ENCODE measurements at places on chromosomes 4 and X.

GRCh38 chrX:96619588-96619987 is 65.1 kb upstream of the DIAPH2 start:
- DNase-seq: no peak

DNA sequence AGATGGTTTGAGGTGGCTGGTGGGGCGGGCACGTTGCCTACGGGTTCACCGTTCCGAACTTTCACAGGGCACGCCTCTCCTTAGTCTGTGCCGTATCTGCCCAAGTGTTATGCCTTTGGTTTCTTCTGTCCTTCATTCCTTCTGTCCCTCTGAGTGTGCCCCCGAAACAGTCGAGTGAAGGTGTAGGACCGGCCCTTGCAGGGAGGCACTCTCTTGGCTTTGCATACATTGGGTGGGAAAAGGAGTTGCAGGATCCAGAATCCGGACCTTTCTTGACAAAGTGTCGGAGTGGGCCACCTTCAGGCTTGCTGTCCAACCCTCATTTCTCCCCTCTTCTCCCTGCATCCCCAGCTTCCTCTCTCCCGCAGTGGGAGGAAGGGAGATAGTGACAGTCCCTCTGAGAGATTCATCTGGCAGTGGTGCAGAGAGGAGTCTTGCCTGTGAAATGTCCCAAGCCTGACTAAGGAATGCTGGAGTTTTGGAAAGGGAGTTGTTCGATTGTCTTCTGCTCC is 569 bp downstream of the ARFIP1 start:
- no peak for DNase-seq

- peak; percentile 8 for DNase-seq
These were observed 116.7 kb downstream of the TMA16 start for GRCh38 chr4:163611182-163611581.

GRCh38 chrX:92232182-92232581 is 453.0 kb downstream of the PCDH11X start:
- no peak for DNase-seq

DNA sequence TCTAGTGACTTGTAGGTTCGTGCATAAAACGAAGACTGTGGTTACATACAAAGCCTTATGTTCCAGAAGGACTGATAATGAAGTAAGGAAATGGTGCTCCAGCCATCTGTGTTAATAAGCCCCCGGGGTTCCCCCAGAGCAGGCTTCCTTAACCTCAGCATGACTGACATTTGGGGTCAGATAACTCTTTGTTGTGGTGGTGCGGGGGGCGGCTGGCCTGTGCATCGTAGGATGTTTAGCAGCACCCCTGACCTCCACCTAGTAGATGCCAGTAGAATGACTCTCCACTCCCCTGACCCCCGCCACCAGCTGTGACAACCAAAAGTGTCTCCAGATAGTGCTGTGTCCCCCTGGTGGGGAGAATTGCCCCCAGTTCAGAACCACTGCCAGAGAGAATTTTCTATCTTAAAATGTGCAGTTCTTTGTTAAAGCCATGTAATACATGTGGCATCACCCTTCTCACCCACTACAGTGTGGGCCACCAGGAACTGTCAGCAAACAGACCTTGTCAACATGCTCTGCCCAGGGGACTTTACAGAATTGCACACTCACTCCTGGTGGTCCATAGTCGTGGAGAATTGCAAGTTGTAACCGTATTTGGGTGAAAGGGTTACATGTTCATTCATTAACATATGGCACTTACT is 7.5 kb downstream of the SH3KBP1 start:
- DNase-seq: no peak

GRCh38 chr4:20271950-20272349 is 20.2 kb downstream of the SLIT2 start:
- no peak for DNase-seq

DNA sequence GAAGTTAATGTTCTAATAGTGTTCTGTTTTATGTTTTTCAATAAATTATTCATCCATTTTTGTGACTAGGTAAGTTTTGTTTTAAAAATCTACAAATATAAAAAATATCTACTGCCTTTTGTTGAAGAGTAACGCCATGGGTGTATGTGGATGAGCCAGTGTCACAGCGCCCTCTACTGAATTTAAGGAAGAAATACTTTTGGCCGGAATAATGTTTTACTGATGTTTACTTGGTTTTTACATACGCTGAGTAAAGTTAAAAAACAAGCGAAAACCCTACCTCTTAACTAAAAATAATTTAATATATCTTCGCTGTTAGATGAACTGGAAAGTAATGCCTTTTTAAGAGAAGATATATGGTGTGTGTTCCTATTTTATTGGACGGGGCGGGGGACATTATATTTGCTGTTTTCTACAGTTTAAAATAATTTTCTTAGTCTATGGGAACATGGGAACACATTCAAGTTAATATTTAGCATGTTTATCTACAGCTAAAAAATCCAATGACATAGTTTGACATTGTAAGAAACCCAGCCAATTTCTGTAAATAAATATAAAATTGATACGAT is 86.1 kb downstream of the CPE start:
- DNase-seq: peak; percentile 67

GRCh38 chrX:103464072-103464773 is 55.1 kb downstream of the RAB40A start:
- peak; percentile 44 for DNase-seq

GRCh38 chrX:104445591-104445990 is 120.4 kb upstream of the IL1RAPL2 start:
- DNase-seq: no peak

GRCh38 chr4:56674984-56675383 is 6.1 kb downstream of the HOPX start:
- no peak for DNase-seq

DNA sequence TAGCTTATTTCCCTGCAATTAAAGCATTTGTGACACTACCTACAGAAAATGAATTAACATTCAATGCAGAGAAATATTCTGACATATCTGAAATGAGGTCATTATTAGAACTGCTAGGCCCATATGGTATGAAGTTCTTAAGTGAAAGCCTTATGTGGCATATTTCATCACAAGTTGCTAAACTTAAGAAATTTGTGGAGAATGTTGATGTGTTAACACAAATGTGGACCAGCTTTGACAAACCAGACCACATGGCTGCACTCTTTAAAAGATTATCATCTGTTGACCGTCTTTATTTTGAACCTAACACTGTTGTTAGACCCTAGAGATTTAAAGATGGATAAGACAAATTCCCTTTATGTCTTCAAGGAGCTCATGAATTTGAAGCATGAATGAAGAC is 1024.1 kb downstream of the RPA4 start:
- DNase-seq: no peak

- no peak for DNase-seq
These were observed 20.3 kb upstream of the SLC25A4 start for GRCh38 chr4:185122681-185123345.

- peak; percentile 36 for DNase-seq
These were observed 2214.5 kb upstream of the TENM3 start for GRCh38 chr4:180028682-180029081.

DNA sequence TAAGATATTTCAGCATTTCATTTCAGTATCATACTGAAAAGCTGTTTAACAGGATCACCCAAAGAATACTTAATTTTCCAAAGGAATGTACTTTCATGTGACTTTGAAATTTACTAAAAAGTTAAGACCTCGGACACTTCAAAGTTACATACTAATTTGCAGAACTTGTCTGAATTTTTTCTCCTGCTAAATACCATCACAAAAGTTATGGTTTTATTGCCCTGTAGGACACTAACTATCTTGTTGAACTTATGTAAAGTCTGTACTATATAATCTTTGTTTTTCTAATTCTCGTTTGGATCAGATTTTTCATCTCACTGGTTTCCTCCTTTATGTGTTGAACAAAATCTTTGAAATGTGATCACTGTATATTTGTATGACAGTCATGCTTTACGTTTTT is 37.2 kb upstream of the GRID2 start:
- DNase-seq: no peak

DNA sequence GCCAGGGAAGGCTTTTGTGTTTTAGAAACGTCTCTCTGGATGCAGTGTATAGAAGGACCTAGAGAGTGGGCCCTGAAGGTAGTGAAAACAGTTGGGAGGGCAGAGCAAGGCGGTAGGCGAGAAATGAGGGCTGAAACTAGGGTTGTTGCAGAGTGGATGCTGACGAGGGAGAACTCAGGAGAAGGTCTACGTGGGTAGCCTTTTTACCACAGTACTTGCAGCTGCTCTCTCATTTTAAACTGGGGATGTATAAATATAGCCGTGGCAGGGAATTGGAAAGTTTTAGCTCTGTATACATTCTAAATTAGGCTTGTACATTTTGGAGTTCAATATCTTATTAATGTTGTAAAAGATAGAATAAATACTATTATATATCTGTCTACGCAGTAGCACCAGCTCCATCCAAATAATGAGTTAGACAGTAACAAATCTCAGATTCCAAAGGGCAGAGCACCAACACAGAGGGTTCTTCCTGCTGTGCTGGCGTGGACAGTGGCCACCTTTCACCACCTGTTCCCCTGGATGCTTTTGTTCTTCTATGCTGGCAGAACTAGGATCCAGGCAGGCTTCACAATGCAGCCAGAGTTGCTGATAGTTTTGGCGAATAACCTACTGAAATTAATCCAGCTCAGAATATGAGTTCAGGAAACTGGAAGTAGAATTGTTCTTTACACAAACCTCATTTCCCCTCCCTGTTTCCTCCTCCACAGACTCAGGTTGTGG is 31.7 kb downstream of the CCNG2 start:
- DNase-seq: no peak

DNA sequence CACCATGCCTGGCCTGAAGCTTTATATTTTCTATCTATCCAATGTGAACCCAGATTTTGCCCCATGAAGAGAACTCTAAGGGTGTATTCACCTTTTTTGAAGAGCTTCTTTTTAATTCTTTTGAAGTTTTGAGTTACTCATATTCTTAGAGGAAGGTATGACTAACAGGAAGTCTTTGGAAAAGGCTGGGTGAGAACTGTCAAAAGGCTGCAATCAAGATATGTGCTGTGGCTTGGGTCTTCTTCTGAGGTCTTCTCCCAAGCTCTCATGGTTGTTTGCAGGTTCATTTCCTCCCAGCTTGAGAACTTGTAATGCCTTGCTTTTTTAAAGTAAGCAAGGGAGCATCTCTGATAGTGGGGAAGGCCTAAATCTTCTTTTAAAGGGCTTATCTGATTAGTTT is 3.1 kb upstream of the C4orf17 start:
- DNase-seq: no peak

- no peak for DNase-seq
These were observed 222.7 kb upstream of the HAND2 start for GRCh38 chr4:173752610-173753230.

DNA sequence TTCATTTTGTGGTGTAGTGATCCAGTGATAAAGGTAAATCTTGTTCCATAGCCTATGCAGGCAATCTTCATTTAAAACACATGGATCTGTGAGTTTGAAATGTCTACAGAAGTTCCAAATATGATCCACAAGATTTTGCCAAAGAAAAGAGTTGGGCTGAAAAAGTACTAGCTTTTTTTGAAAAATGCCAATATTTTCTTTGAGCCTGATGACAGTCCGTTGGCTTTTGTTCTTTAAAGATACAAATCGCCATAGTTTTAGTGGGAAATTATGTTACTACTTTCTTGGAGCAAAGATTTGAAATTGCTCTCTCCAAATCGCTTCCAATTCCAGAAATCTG is 71.5 kb downstream of the HPGD start:
- DNase-seq: no peak

DNA sequence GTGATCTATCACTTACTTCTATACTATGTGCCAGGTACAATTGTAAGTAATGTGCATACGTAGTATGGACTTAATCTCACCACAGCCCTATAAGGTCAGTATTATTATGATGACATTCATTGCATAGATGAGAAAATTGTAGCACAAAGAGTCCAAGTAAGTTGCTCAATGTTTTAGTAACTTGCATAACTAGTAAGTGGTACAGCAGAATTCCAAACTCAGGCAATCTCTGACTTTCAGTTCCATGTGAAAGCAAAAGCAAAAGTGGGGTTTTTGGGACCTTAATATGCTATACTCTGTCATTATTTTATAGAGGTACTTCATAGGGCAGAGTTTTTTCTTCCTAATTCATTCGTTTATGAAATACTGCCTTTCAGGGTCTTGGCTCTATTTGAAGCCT is 188.8 kb upstream of the VEGFC start:
- no peak for DNase-seq
